ENCODE measurements at places on chromosomes 1 and 21.

GRCh38 chr1:242764161-242764560 is 239.7 kb upstream of the PLD5 start:
- H3K4me3 ChIP-seq = no peak overlapping the region
- no peaks in the 10 kb centered on the region for H3K36me3 ChIP-seq
- H3K27me3 ChIP-seq = no peaks in the 10 kb centered on the region
- no peak for DNase-seq
- H3K27ac ChIP-seq = no peak overlapping the region
- H3K4me1 ChIP-seq = no peaks in the 10 kb centered on the region

- DNase-seq = peak; percentile 81
- H3K4me3 ChIP-seq = no peak overlapping the region
- H3K4me1 ChIP-seq = no peaks in the 10 kb centered on the region
- H3K36me3 ChIP-seq = no peaks in the 10 kb centered on the region
- no peaks in the 10 kb centered on the region for H3K27me3 ChIP-seq
- H3K27ac ChIP-seq = no peak overlapping the region
Observed at GRCh38 chr1:52676249-52676903, 21.8 kb downstream of the COA7 start.

GRCh38 chr1:44839576-44839975 is 3.5 kb downstream of the PTCH2 start:
- H3K4me1 ChIP-seq = peaks cover 26% of the 10 kb centered on the region
- no peak overlapping the region for H3K4me3 ChIP-seq
- H3K27ac ChIP-seq = no peak overlapping the region
- H3K36me3 ChIP-seq = no peaks in the 10 kb centered on the region

- no peak overlapping the region for H3K4me3 ChIP-seq
- no peak overlapping the region for H3K27ac ChIP-seq
- DNase-seq = no peak
- H3K27me3 ChIP-seq = no peaks in the 10 kb centered on the region
- H3K36me3 ChIP-seq = no peaks in the 10 kb centered on the region
Observed at GRCh38 chr1:242854466-242854865, 330.0 kb upstream of the PLD5 start.

DNA sequence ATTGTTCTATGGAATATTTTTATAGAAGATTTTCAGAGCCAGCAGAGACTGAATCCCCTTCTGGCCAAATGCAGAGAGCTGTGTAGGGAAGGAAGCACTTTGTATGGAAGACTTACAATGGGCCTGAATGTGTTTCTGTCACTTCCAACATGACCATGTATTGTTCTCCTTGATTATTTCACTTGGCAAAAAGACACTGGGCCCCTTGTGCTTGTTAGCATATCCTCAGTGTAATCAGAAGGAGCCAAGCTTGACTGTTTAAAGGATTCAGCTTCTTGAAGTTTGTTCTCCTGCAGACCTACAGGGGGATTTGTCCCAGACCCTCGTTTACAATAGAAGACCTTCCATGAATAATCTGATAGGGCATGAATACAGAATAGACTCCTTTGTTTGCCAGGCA is 48.1 kb upstream of the UBE2U start:
- no peak for DNase-seq
- H3K4me3 ChIP-seq = no peak overlapping the region
- H3K36me3 ChIP-seq = no peaks in the 10 kb centered on the region
- H3K27me3 ChIP-seq = no peaks in the 10 kb centered on the region
- H3K27ac ChIP-seq = no peak overlapping the region

DNA sequence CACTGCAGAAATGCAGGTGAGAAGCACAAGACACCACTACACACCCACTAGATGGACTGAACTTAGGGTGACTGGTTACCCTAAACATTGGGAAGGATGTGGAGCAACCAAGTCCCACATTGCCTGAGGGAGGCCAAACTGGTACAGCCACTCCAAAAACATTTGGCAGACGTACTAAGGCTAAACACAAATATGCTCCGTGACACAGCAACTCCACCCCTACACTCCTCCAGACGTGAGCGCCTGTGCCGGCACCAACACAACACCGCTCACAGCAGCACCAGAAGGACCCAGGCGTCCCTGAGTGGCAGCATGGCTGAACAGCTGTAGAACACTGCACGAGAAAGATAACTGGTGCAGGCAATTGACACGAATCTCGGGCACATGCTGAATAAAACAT is 14.7 kb downstream of the PTTG1IP start:
- no peak overlapping the region for H3K4me3 ChIP-seq
- H3K36me3 ChIP-seq = peaks cover 77% of the 10 kb centered on the region
- no peaks in the 10 kb centered on the region for H3K27me3 ChIP-seq
- no peak for DNase-seq
- peak overlapping the region; percentile 4 for H3K27ac ChIP-seq

GRCh38 chr21:41662761-41663160 is 104.1 kb downstream of the RIPK4 start:
- H3K4me1 ChIP-seq = no peaks in the 10 kb centered on the region
- no peak overlapping the region for H3K4me3 ChIP-seq
- H3K36me3 ChIP-seq = no peaks in the 10 kb centered on the region
- no peak overlapping the region for H3K27ac ChIP-seq
- peaks cover 10% of the 10 kb centered on the region for H3K27me3 ChIP-seq
- no peak for DNase-seq

- no peaks in the 10 kb centered on the region for H3K27me3 ChIP-seq
- DNase-seq = no peak
- no peak overlapping the region for H3K4me3 ChIP-seq
Observed at GRCh38 chr1:211519602-211520001, 27.6 kb upstream of the RD3 start.

- H3K4me3 ChIP-seq = no peak overlapping the region
- no peaks in the 10 kb centered on the region for H3K36me3 ChIP-seq
- H3K27me3 ChIP-seq = peaks cover under 1% of the 10 kb centered on the region
- H3K4me1 ChIP-seq = no peaks in the 10 kb centered on the region
Observed at GRCh38 chr1:24311741-24312140, 7.4 kb upstream of the GRHL3 start.
